Heart right ventricle (tissue), 16 donors: ENCODE measurements at places on chromosomes 11 and 22. TPM values are rescaled to one million over a fixed set of nuclear protein-coding genes. Genes with fewer than 3 reads are reported as not detected.

DNA sequence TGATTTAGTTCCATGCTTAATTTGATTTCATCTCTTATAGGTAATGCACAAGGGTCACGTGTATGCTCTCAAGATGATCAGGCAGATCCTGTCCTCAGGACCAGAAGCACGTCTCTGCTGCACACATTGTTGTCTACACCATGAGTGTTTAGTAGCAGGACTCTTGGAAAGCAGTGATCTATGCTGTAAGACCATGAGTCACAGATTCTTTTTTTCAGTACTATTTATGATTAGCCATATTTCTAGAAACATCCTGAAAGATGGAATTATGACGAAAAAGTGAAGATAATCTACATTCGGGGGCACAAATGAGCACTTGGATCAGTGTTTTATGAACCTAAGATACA, 29.6 kb downstream of the ZBED4 start:
- H3K4me1 ChIP-seq, result no peaks in the 10 kb centered on the region
- no peak overlapping the region for H3K27ac ChIP-seq
- no peak overlapping the region for H3K4me3 ChIP-seq
- peaks cover 48% of the 10 kb centered on the region for H3K36me3 ChIP-seq

- H3K4me3 ChIP-seq, result no peak overlapping the region
- no peaks in the 10 kb centered on the region for H3K36me3 ChIP-seq
- H3K4me1 ChIP-seq, result peaks cover 7% of the 10 kb centered on the region
- DNase-seq, result no peak
- no peaks in the 10 kb centered on the region for H3K27me3 ChIP-seq
Observed at GRCh38 chr11:125176866-125177265, 12.3 kb downstream of the PKNOX2 start.

GRCh38 chr22:44683237-44683636, 18.8 kb upstream of the PRR5 start:
- H3K36me3 ChIP-seq, result no peaks in the 10 kb centered on the region
- DNase-seq, result no peak
- no peak overlapping the region for H3K4me3 ChIP-seq
- H3K4me1 ChIP-seq, result no peaks in the 10 kb centered on the region

DNA sequence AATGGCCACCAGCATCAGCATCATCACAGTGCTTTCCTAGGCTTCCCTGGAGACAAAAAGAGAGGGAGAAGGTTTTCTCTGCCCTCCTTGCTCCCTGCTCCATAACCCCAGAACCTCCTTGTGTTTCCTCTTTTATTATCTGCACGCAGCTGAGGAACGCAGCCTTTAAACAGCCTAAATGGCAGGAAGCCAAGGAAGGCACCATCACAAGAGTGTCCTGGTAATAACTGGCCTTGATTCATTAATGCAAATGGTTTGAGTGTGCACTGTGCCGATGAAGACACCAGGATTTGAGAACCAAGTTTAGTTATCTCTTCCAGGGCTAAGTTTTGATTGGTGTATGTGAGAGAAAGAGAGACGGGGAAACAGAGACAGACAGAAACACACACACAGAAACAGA, 29.4 kb upstream of the DRD2 start:
- no peak for DNase-seq
- H3K36me3 ChIP-seq, result no peaks in the 10 kb centered on the region
- no peak overlapping the region for H3K4me3 ChIP-seq
- H3K27me3 ChIP-seq, result peaks cover 43% of the 10 kb centered on the region

DNA sequence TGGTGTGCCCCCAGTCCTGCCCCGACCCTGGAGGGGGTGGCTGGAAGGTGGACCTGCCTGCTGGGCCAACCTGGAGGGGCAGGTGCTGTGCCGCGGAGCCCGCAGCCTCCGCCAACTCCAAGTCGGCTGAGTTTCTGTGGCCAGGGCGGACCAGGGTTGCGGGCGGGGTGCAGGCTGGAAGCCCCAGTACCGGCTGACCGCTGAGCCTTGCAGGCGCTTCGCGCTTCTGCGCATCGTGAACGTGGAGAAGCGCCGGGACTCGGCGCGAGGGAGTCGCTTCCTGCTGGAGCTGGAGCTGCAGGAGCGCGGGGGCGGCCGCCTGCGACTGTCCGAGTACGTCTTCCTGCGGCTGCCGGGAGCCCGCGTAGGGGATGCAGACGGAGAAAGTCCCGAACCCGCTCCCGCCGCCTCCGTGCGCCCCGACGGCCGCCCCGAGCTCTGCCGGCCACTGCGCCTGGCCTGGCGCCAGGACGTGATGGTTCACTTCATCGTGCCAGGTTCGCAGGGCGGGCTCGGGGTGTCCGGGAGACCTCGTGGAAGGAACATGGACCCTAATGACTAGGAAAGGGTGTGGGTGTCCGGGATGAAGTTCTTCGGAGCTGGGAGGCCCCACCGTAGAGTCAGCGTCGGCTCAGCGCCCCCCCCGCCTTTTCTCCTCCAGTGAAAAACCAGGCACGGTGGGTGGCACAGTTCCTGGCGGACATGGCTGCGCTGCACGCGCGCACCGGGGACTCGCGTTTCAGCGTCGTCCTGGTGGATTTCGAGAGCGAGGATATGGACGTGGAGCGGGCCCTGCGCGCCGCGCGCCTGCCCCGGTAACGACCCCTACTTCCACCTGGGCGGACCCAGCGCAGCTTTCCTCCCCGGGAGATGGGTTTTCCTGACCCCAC, 10.2 kb downstream of the B4GALNT4 start:
- H3K4me3 ChIP-seq, result no peak overlapping the region
- H3K36me3 ChIP-seq, result no peaks in the 10 kb centered on the region
- H3K27me3 ChIP-seq, result no peaks in the 10 kb centered on the region
- H3K4me1 ChIP-seq, result no peaks in the 10 kb centered on the region

DNA sequence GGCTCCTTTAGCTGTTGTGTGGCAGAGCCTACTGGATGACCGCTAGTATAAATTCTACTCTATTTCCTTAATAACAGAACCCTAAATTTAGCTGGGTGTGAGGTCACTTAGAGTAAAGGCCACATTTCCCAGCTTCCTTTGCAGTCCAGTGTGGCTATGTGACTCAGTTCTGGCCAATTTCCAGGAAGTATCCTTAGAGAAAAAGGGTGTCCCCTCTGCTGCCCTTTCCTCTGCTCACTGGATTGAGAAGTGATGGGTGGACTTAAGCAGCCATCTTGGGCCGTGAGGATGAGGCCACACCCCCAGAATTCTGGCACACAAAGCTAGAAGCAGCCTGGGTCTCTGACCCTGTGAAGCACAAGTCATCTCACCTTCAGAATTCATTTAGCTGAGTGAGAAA, 11.7 kb upstream of the RASD2 start:
- H3K36me3 ChIP-seq, result no peaks in the 10 kb centered on the region
- no peaks in the 10 kb centered on the region for H3K27me3 ChIP-seq
- H3K27ac ChIP-seq, result no peak overlapping the region
- H3K4me1 ChIP-seq, result peaks cover 12% of the 10 kb centered on the region
- H3K4me3 ChIP-seq, result no peak overlapping the region

- peaks cover 25% of the 10 kb centered on the region for H3K27me3 ChIP-seq
- H3K36me3 ChIP-seq, result no peaks in the 10 kb centered on the region
- H3K4me3 ChIP-seq, result no peak overlapping the region
- no peak overlapping the region for H3K27ac ChIP-seq
- no peak for DNase-seq
Observed at GRCh38 chr11:65790104-65790901, 3.4 kb downstream of the OVOL1 start.

The CSNK2A3 gene
- 1.6 TPM for total RNA-seq

The WNT11 gene
- 8.0 TPM for total RNA-seq

The MUC6 gene
- total RNA-seq, result not detected
